ENCODE measurements at places on chromosomes 6 and 20.

- DNase-seq: no peak
Observed at GRCh38 chr20:19456595-19457395, 244.4 kb downstream of the SLC24A3 start.

- DNase-seq: no peak
Observed at GRCh38 chr6:148342350-148343046, at the start of gene SASH1. Gene SASH1 (plus strand): TSS chr6:148342838. CDS start chr6:148343068, 230 bp downstream.

- no peak for DNase-seq
Observed at GRCh38 chr6:135555550-135555949, 58.0 kb upstream of the AHI1 start.

- DNase-seq: no peak
Observed at GRCh38 chr6:17473554-17473953, 80.2 kb downstream of the CAP2 start.

DNA sequence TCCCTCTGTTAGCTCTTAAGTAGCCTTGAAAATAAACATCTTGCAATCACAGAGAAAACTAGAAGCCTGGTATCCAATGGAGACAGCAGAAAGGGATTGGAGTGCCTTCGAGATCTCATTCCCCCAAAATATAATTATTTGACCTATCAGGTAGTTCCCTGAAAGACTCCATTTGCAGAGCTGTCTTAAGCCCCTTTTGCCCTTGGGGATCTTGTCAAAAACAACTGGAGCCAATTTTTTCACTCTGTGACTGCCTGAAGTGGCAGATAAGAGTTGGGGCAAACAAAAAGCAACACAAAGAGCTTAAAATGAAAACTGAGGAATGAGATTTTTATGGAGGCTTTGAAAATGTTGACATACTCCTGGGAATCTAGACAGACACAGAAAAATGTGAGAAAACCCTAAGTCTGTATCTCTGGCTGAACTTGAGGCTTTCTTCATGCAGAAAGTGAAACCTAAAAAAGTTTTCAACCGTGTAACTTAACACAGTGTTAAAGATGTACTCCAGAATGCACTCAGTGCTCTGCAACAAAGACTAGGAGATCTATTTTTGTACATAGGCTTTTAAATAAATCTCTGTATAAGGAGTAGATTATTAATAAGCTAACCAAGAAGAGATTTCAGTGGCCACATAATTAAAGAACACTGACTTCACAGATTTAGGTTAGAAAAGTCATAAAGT, 971.1 kb upstream of the MAN1A1 start:
- DNase-seq: no peak

DNA sequence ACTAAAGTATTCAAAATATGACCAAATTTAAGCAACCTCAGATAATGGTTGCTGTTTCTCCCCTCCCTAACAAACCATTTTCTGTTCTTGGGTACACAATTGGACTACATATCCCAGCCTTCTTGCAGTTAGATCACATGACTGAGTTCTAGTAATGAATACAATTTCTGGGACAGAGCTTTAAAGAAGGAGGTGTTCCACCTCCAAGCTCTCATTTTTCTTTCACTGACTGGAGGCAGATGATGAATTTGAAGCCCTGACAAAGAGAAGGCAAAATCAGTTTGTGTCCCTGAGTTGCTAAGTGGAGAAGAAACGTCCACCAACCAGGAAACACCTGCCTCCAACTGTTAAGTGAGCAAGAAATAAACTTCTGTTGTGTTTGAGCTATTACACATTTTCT, 117.2 kb downstream of the LCA5 start:
- no peak for DNase-seq

- DNase-seq: no peak
Observed at GRCh38 chr6:32608362-32608761, 18.7 kb upstream of the HLA-DRB1 start.

GRCh38 chr6:165804331-165805066, 141.5 kb upstream of the PDE10A start:
- DNase-seq: no peak

- DNase-seq: no peak
Observed at GRCh38 chr20:35269055-35269781, 8.7 kb downstream of the MMP24OS start.

GRCh38 chr20:57341663-57342062, 9.4 kb upstream of the RAE1 start:
- no peak for DNase-seq

DNA sequence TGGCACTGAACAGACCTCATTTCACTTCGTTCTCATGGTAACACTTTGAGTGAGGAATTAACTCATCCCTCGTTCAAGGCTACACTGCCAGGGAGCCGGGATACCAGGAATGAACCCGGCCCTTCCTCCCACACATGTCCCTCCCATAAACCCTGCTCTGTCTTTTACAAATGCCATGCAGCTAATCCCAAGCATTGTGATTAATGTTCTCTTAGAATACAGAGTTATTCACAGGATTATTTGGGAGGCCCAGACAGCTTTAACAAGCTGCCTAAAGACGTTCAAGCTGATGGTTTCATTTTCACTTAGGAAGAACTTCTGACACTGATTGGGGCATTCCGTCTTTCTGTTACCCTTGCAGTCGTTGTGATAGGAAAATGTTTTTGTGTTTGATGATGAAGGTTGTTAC, 42.5 kb upstream of the CD83 start:
- DNase-seq: no peak

DNA sequence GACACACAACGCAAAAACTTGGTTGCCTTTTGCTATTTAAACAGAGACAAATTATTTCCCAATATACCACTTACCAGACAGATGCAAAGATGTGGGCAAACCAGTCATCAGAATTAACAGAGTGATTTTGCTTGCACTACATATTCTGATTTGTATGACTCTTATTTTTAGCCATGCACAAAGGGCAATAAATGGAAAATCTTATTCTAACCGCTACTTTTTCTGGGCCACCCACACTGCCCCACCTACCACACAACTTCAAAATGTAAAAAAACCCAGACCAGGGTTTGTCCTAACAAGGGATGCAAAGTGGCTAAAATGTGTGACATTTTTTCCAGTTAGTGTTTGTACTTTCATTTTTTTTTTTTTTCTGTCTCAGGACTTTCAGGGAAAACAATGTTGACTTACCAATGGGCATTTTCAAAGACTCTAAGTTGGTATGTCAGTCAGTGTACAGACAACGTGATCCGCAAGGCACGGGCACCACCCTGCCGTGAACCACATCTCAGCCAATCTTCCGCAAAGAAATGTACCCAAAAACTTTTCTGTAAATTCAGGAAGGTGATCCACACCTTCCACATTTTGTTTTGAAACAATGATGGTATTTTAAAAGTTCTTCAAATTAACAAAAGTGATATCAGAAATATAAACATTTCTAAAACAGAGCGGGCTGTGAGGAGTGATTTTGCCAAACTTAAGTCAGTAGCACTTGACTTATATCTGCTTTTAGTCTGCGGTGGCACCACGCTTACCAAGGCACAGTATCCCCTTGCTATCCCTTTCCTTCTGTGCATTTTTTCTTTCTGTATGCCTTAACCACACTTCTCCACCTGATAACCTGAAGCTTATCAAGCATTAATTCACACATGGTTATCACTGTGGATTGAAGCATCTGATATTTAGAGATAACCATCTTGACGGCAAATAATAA, 185.6 kb downstream of the GJA10 start:
- peak; percentile 44 for DNase-seq

DNA sequence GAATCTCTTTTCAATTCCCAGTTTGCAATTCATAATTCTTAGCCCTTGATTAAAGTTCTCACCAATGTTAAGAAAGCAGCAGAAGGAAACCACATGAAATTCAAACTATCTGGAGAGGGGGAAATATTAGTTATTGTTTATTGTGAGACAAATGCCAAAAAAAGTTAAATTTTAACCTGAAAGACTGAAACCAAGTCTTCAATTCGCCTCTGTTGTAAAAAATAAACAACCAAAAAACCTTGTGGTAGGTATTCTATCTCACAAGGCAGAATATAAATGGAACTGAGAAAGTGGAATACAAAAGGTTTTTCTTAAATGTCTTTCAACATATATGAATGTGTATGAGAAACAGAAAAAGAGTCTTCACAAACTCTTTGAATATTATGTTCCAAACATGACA, 24.8 kb downstream of the TMX4 start:
- DNase-seq: no peak

GRCh38 chr6:5125152-5126006, 40.2 kb downstream of the PPP1R3G start:
- DNase-seq: no peak

GRCh38 chr6:551405-551804, 105.5 kb downstream of the HUS1B start:
- peak; percentile 67 for DNase-seq

GRCh38 chr6:36643977-36644376, 34.5 kb upstream of the CDKN1A start:
- no peak for DNase-seq

- DNase-seq: no peak
Observed at GRCh38 chr6:158770533-158771330, 48.4 kb downstream of the EZR start.

- no peak for DNase-seq
Observed at GRCh38 chr6:145483191-145483996, 251.9 kb downstream of the EPM2A start.

GRCh38 chr6:34176261-34177031, 30.6 kb upstream of the GRM4 start:
- DNase-seq: no peak

DNA sequence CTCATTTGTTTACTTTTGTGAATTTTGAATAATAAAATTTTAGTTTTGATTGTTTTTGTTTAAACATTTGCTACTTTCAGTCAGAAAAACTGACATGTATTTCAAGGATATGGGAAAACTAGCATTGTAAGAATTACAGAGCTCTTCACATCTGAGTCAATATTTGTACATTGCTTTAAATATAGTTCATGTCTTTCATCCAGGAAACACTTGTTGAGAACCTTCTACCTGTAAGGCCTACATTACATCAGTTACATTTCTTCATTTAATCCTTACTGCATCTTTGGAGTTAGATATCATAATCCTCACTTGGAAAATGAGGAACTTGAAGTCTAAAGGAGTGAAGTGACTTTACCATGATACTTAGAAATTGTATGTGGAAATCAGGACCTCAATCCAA, 242.9 kb downstream of the KCNQ5 start:
- DNase-seq: no peak

All from stimulated activated CD8-positive, alpha-beta memory T cell treated with anti-CD3 and anti-CD28 coated beads, Interleukin-15, amount 100 ng/mL, for 48 hours (primary cell).